ENCODE measurements at places on chromosomes 13 and 19.
A peak's percentile ranks its signal among the peaks of the same experiment; 100 is the strongest.

DNA sequence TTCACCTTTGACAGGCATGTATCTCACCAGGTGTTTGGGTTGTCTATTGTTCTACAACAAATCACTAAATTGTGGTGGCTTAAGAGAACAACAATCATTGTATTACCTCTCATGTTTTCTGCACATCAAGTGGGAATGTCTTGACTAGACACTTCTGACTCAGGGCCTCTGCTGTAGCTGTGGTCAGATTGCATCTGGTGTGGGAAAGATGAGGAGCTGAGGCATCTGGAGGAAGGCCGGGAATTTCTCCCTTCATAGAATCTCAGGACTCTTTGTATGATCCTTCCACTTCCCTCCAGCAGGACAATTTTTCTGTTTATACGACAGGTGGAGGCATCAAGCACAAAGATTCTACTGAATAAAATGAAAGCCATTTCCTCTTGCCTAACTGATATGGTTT lies 511.8 kb upstream of the NBEA start:
- no peak for ATAC-seq

GRCh38 chr13:47459512-47459911 lies 541.6 kb downstream of the SUCLA2 start:
- no peak for ATAC-seq

DNA sequence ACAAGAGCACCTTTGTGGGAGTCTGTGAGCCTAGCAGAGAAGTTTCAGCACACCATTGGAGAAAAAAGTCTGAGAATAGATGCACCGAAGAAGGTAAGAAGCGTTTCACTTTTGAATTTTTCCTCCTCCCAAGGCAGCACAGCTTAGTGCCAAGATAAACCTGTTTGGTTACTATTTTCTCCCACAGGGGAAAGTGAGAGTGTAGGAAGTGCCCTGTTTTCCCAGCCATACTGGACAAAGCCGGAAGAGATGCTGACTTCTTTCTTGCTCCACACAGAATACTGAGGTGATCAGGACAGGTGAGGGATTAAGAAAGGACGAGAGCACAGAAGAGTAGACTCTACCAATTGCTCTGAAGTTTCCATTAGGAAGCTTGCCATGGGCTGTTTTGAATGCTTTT lies 1011.0 kb upstream of the MIR17HG start:
- no peak for ATAC-seq

GRCh38 chr13:23505007-23505406 lies 65.2 kb upstream of the TNFRSF19 start:
- no peak for ATAC-seq

GRCh38 chr13:112069061-112069844 lies 2.3 kb downstream of the SOX1 start:
- no peak for ATAC-seq

- ATAC-seq = no peak
Measured at GRCh38 chr13:48648446-48648845, 5.3 kb upstream of the CYSLTR2 start.

GRCh38 chr19:43763473-43763939 lies 8.7 kb upstream of the SMG9 start:
- ATAC-seq = no peak

DNA sequence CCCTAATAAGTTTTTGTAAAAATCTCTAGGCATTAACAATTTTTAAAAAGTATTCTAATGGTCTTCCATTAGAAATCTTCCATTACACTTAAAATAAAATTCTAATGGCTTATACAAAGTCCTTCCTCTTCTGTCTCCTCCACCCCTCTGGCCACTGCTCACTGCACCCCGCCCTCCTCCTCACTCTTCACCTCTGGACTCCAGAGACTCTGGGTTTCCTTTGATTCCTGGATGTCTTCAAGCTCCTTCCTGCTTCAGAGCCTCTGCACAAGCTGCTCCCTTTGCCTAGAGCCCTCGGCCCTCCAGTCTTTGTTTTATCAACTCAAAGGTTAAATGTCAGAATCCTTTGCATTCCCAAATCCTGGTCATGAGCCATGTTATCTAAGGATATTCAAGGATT lies 20.8 kb downstream of the TNFSF14 start:
- ATAC-seq = no peak

DNA sequence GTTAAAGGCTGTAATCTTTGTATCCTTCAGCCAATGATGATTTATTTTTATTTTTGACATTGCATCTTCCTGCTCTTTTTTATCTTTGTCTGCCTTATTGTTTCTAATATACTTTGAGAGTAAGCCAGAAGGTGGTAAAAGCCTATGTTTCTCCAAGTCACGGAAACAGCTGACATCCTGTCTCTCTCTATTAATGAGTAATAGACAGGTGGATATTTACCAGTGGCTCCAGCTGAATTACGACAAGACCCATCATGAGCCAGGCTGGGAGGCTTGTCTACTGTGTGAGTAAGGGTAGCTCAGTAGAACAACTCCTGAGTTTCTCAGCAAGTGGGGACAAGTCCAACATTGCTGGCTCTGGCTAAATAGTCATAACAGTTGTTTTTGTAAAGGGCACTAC lies 166.6 kb downstream of the NDFIP2 start:
- no peak for ATAC-seq

DNA sequence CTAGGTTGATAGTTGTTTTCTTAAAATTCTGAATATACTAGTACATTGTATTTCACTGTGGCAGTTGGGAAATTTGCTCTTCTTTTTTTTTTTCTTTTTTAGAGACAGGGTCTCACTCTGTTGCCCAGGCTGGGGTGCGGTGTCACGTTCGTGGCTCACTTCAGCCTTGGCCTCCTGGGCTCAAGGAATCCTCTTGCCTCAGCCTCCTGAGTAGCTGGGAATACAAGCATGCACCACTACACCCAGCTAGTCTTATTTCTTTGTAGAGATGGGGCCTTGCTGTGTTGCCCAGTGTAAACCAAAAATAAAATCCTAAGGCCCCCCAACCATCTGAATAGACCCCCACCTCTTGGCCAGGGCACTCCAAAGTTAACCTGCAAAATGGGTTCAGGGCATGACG lies 79.3 kb downstream of the FNDC3A start:
- no peak for ATAC-seq

DNA sequence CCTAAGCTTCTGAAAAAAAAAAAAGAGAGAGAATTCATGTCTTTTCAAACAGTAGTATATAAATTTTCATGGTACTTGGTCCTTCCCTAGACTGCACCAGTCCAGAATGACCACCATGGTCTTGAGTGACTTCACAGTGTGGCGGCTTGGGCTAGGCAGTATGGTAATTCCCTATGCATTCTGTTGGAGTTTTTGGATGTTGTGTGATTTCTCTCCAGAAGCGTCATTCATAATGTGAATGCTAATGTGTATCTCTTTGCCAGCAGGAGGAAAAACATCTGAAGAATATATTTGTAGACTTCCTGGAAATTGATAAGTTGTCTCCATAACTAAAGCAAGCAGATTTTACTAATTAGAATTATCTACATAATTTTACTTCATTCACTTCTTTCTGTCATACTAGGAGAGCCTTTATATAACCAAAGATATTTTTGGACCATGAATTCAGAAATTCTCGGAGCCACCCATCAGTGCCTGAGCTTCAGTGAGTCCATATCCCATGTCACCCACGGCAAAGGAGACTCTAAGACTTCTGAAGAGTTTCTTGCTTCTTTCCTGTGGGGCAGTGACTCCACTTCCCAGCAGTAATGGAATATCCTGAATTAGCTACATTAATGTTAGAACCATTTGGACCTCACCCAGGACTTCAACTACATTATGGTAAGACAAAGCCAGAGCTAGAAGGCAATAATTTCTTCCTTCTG lies 8.4 kb downstream of the STARD13 start:
- no peak for ATAC-seq

- peak; percentile 58 for ATAC-seq
Measured at GRCh38 chr19:46014941-46015686, 7.7 kb downstream of the PGLYRP1 start.

GRCh38 chr19:5424192-5424973 lies 30.8 kb upstream of the ZNRF4 start:
- no peak for ATAC-seq

DNA sequence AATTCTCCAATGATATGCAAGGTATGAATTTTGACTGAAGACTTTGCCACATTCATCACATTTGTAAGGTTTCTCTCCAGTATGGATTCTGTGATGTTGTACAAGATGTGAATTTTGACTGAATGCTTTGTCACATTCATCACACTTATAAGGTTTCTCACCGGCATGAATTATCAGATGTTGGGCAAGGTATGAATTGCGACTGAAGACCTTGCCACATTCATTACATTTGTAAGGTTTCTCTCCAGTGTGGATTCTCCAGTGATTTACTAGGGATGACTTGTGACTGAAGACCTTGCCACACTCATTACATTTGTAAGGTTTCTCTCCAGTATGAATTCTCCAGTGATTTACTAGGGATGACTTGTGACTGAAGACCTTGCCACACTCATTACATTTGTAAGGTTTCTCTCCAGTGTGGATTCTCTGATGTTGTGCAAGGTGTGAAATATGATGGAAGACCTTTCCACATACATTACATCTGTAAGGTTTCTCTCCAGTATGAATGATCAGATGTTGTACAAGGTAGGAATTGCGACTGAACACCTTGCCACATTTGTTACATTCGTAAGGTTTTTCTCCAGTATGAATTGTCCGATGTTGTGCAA lies 24.8 kb downstream of the ZNF83 start:
- no peak for ATAC-seq

DNA sequence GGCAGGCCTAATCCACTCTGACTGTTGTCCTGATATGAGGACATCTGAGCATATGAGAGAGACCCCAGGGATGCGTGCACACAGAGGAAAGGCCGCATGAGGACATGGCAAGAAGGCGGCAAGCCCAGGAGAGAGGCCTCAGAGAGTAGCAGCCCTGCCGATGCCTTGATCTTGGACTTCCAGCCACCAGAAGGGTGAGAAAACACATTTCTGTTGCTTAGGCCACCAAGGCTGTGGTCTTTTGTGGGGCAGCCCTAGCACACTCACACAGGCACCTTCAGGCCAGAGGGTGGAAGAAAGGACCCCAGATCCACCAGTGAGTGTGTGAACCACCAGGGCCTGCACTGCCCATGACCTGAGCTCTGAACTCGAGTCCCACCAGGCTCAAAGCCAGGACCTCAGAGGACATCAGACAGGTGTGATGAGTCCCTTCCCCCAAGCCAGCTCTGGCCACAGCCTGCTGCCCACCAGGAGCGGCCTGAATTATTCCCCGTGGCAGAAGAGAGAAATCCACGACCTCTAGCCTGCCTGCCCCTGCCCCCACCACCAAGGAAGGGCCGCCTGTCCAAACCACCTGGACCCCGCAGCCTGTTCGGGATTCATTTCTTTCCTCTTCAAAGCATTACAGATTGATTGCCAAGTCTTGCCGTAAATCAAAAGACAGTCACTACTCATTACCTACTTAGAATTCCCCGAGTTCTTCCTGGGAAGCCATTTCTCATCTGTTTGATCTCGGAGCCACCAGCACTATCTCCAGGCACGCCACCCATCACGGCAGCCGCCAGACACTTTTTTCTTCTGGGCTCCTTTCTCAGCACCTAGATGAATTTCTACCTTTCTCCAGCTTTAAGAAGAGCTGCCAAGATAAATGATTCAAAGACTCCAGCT lies 72.2 kb downstream of the CEBPG start:
- ATAC-seq = no peak

DNA sequence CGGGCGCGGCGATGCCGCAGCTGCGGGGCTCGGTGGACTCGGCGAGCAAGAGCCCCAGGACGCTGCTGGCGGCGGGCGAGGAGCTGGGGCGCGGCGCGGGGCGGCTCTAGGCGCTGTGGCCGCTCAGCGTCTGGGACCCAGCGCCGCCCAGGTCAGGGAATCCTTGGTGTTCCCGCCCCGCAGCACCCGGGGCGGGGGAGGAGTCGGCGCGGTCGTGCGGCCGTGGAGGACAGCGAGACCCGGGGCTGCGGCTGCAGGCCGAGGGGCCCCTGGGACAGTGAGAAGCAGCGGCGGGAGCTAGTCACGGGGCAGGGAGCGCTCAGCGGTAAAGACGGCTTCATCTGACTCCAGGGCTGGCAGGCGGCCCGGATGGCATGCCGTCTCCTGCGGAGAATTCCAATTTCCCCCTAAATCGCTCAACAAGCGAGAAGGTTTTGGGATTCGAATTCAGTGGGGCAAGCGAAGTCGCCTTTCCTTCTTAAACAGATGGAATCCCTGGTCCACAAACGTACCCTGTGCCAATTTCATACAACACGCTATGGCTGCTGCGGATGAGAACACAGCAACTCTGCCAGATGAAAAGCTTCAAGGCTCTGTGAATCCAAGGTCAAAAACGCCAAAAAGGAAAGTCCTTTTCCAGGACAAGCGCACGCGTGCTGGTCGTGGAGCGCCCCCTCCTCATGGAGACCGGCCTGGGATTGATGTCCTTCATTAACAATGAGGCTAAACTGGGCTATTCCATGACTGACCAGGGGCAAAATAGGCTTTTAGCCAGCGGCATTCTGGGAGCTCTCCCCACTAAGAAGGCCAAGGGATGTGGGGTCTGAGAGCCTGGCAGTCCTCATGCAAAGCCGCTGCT lies 4.2 kb upstream of the ZSCAN4 start:
- ATAC-seq = no peak

DNA sequence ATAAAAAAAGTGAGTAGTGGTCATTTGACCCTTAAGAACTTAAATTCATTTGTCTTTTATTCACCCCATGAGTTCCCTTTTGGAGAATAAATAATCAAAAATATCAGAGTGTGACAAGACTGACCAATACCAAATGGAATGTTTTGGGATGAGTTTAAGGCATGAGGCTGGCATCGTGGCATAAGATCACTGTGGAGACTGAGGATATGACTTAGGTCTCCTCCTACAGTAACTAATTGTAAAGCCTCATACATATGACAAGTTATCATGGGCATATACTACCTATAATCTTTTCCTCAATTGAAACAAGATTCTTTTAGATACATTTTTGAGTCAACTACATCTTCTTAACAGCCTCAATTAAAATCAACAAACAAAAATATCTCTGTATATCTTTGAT lies 782.0 kb downstream of the SLITRK1 start:
- no peak for ATAC-seq

GRCh38 chr13:52978989-52979388 lies 49.6 kb upstream of the OLFM4 start:
- no peak for ATAC-seq

- no peak for ATAC-seq
Measured at GRCh38 chr13:74560325-74560724, 426.1 kb upstream of the KLF12 start.

DNA sequence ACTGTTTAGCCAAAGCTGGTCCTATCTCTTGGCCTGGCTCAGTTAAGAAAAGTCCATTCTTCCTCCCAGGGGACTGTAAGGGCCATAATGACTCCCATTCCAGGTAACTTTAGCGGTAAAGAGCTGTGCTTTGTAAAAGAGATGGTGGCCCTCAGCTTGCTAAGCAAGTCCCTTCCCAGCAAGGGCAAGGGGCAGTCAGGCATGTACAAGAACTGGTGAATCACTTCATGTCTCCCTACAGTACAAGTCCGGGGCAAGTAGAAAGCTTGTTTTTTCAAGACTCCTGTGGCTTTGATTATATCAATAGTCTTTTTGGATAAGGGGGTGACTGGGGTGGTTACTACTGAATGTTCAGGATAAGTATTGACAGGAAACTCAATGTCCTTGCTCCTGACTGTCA lies 88.9 kb downstream of the SLC25A15 start:
- ATAC-seq = no peak

DNA sequence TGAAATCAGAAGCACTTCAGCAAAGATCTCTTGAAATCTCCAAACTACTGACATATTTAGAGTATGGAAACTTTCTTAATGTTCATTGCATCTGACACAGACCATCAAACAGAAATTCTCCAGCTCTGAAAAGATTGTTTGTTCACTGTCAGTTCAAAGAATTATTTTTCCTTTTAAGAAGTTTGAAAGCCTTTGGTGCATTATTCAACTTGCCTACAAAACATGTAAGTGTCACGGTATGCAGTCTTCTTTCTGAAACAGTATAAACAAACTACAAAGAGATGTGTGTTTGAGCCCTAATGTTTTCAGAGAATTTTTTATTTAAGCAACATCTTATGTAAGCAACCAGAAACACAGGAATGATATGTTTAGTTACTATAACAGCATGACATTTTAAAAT lies 125.4 kb downstream of the FGF14 start:
- ATAC-seq = no peak

All from activated CD4-positive, CD25-positive, alpha-beta regulatory T cell treated with anti-CD3 and anti-CD28 coated beads, Interleukin-2, amount 50 U/mL, for 24 hours (primary cell).